ENCODE measurements at places on chromosomes 12 and 14.
A peak's percentile ranks its signal among the peaks of the same experiment; 100 is the strongest.

DNA sequence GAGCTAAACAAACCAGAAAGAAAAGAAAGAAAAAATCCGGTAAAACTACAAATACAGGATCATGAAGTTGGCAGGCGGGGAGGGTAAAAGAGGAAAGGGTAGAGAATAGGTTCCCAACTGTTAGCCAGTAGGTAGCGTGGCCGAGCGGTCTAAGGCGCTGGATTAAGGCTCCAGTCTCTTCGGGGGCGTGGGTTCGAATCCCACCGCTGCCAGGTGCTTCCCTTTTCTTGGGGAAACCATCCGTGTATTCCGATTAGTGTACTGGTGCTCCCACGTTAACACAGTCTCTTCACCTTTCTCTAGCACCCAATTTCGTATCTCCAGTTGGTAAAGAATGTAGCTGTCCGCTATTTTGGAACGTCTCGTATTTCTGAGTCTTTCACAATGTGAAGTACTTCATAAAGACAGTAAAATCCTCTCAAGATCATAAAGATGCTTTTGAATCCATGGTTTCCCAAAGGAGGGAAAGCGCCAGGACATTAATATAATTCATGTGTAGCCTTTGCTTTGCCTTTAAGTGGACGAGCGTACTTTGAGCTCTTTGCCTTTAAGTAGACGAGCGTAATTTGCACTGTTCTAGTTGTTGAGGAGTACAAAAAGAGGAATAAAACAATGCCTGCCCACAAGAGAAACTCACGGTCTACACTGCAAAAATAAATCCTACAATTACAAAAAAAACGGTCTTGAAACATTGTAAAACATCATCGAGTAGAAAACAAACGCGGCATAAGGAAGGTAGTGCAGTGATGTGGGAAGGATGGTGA, 19.0 kb upstream of the RNASE12 start:
- peak; percentile 83 for DNase-seq

DNA sequence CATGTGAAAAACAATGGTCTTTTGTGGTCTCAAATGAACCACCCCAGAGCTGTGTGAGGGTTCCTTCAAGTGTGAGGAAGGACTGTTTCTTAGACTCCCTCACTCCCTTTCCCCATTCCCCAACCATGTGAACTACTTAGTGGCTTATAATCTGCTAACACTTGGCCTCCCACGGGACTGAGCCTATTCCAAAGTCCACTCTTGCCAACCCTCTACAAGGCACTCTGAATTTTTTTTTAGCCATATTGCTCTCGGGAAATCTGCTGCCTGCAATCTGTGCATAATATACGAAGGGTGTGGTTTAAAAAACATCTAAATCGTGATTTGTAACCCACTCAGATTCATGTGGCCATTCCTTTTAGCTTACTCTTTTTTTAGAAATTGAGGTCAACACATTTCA, 2.6 kb downstream of the SVOP start:
- DNase-seq, result no peak

DNA sequence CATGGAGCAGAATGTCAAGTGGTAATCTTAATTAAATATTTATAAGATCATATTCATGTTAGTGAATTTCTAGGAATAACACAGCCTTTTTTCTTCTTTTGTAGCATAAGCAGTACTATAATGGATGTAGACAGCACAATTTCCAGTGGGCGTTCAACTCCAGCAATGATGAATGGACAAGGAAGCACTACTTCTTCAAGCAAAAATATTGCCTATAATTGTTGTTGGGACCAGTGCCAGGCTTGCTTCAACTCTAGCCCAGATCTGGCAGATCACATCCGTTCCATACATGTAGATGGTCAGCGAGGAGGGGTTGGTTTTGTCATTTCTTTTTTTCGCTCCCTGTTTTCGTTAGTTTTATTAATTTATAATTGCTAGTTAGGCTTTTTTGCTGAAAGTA, 23.1 kb downstream of the AEBP2 start:
- no peak for DNase-seq

- DNase-seq, result no peak
Measured at GRCh38 chr14:69156224-69156623, 3.3 kb upstream of the DCAF5 start.

DNA sequence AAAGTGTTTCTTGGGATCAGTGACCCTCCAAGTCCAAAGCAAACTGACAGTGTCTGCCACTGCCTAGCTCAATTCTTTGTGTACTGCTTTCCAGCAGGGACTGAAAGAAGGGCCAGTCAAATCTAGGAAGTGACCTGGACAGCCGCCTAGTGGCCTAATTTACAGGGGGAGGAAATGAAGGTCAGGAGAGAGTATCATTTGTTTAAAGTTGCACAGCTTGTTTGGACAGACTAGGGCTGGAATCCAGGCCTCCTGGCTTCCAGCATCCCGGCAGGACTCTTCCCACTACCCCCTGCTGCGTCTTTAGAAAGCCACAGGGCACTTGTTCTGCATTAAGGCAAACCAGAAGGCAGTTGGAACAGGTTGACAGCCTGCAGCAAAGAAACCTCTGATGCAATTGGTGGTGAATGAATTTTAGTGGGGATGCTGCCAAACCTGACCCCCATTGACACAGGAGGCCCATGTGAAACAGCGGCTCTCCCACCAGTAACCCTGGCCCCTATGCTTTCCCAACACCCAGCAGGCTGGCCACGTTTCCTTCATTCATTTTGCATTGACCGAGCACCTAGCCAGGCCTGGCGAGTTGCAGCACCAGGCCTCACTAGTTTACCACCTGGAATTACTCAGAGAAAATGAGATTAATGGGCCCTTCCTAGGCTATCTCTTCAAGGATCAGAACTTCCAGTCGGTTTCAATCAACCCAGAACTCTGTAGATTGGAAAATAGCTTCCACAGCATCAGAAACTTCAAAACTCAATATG, 28.2 kb downstream of the GALNT16 start:
- DNase-seq, result peak; percentile 11

DNA sequence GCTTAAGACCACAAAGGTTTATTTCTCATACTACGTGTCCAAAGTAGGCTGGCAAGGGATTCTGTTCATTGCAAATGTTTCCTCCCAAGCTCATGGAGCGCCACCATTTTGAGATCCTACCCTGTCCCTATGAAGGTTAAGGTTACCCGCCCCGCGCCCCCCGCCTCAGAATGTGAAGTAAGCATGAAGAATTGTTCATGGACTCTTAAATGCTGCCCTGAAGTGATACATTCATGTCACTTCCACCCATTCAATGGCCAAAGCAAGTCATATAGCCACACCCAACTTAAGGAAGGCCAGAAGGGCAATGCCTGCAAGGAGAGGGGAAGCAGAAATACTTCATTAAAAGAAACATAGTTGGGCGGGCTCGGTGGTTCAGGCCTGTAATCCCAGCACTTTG, 4.2 kb downstream of the TMEM253 start:
- DNase-seq, result no peak

- peak; percentile 23 for DNase-seq
Measured at GRCh38 chr14:76776428-76777251, 15.4 kb downstream of the VASH1 start.

DNA sequence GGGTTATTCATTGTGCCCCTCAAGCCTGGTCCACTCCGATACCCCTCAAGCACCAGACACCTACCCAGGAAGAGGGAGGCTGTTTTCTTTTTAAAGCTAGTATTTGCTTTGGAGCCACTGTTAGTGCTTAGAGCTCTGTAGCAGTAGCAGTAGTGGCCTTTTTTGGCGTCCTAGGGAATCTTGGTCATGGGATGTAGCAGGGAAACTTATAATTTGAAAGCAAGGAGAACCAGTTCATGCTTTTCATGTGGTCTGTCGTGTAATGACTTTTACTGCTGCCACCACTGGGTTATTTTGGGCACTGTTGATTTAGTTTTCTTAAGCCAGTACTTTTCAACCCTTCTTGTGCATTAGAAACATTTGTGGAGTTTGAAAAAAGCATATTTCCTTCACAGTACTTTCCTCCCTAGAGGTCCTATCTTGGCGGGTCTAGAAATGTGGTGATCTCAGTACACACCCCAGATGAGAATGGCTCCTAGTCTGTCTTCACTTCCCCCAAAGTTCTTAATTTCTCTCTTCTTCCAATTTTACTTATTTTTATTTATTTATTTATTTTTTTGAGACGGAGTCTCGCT, 49.7 kb downstream of the MARK3 start:
- DNase-seq, result no peak

GRCh38 chr12:116319898-116320621, 42.6 kb upstream of the MED13L start:
- DNase-seq, result peak; percentile 65

GRCh38 chr12:119676573-119676972, 8.6 kb downstream of the PRKAB1 start:
- no peak for DNase-seq

GRCh38 chr12:39772821-39773259, 153.2 kb upstream of the ABCD2 start:
- no peak for DNase-seq

- DNase-seq, result peak; percentile 63
Measured at GRCh38 chr14:95774265-95775160, 60.6 kb upstream of the TCL1A start.

- DNase-seq, result no peak
Measured at GRCh38 chr12:120668868-120669840, 17.8 kb upstream of the MLEC start.

DNA sequence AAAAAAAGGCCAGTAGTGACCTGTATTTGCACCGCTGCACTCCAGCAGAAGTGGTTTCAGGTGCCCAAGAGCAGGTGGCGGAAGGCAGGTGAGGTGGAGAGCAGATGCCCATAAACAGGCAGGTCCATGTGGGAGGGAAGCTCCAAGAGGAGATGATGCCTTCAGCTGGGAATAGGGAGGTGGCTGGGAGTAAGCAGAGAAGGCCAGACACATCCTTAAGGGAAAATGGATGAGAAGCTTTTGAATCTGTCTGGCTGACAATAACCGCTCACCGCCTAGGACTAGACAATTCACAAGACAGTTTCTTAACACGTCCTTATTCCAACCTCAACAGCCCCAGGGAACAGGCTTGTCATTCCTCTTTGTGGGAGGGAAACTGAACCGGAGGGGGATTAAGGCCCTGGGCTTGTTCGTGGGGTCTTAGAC, 43.9 kb upstream of the PLEKHG6 start:
- DNase-seq, result no peak

All from activated CD8-positive, alpha-beta memory T cell treated with anti-CD3 and anti-CD28 coated beads, Interleukin-2, amount 10 ng/mL, durations not matched to agents 7 days and 5 days (primary cell).